ENCODE measurements at places on chromosomes 2 and 18.

- no peak for DNase-seq
Measured at GRCh38 chr18:79374408-79375171, 21.1 kb upstream of the NFATC1 start.

GRCh38 chr2:120320318-120320851 is 25.6 kb upstream of the INHBB start:
- no peak for DNase-seq

- DNase-seq: no peak
Measured at GRCh38 chr2:7866104-7866503, 815.8 kb upstream of the ID2 start.

DNA sequence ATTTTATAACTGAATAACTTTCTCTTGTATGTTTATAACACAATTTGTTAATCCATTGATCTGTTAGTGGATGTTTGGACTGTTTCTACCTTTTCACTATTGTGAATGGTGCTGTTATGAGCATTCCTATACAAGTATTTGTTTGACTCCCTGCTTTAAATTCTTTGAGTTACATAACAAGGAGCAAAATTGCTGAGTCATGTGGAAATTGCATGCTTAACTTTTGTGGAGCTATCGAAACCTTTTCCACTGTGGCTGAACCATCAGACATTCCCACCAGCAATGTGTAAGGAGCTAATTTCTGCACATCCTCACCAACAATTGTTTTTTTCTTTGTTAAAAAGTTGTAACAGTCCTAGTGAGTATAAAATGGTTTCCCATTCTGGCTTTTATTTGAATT is 415.5 kb downstream of the CBLN2 start:
- no peak for DNase-seq

GRCh38 chr2:65790676-65790935 is 358.2 kb upstream of the SPRED2 start:
- no peak for DNase-seq

- peak; percentile 69 for DNase-seq
Measured at GRCh38 chr2:206962966-206963365, 23.6 kb downstream of the CPO start.

DNA sequence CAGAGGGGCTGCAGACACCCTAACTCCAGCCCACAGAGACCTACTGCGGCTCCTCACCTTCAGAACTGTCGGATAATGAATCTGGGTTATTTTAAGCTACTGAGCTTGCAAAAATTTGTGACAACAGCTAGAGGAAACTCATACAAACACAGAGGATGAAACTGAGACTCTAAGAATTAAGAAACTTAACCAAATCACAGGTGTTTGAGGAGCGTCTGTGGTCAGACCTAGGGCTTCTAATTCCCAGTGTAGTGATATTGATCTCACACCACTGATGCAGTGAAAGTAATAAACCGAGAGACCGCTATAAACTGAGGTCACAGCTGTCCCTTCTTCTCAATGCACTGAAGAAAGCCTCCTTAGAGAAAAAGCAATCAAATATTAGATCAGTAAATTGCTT is 110.1 kb downstream of the RGPD3 start:
- no peak for DNase-seq

GRCh38 chr18:9711361-9712129 is 3.4 kb downstream of the RAB31 start:
- DNase-seq: no peak

- DNase-seq: no peak
Measured at GRCh38 chr18:48777026-48777743, 173.6 kb downstream of the SMAD7 start.

DNA sequence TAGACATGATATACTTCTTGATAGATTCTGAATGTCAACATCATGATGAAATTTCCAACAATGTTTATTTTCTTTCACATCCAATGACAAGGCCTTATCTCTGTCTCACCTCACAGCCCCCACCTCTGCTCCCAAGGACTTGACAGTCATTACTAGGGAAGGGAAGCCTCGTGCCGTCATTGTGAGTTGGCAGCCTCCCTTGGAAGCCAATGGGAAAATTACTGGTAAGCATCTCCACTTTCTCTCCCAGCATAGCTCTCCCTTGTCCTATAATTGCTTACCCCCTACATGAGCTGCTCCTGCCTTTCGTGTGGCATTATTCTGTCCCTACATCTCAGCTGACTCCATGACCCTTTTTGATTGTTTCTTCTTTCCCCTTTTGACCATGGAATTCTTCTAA is 821.8 kb downstream of the MBD2 start:
- DNase-seq: no peak

DNA sequence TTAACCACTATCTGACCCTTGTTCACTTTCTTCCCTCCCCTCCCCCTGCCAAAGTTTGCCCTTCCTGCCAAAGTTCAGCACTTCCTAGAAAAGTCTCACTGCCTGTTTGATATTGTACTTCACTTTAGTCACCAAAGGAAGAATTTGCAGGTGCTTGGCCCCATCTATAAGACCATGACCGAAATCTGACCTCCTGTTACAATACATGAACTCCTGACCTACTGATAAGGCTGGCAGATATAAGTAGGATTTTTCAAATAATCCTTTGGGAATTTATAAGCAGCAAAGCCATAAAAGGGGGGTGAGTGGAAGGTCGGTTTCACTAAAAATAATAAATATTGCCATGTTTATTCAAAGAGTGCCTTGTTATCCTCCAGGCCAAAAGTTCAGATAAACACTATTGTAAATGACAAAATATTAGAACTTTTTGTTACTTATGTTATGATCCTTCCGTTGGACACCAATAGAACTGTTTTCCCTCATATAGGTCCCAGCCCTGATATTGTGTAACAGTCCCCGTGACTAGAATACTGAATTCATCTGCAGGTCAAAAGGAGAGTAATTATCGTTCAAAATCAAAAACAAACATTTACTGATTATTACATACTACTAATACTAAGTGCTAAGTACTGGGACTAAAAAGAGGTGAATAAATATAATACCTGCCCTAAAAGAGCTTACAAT is 277.6 kb downstream of the EXOC6B start:
- DNase-seq: no peak

- DNase-seq: no peak
Measured at GRCh38 chr18:22558945-22559385, 141.2 kb upstream of the CTAGE1 start.

DNA sequence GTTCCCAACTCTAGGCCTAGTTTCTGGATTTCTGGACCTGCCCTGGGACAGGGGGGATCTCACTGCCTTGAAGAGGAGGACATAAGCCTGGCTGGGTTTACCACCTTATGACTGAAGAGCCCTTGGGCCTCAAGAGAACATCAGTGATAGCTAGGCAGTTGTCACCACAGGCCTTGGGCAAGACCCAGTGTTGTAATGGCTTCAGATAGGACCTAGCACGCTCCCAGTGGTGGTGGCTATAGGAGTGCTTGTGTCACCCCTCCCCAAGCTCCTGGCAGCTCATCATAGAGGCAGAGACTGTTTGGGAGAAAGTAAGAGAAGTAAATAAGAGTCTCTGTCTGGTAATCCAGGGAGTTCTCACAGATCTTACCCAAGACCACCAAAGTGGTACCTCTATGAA is 19.4 kb upstream of the EVA1A start:
- DNase-seq: no peak

DNA sequence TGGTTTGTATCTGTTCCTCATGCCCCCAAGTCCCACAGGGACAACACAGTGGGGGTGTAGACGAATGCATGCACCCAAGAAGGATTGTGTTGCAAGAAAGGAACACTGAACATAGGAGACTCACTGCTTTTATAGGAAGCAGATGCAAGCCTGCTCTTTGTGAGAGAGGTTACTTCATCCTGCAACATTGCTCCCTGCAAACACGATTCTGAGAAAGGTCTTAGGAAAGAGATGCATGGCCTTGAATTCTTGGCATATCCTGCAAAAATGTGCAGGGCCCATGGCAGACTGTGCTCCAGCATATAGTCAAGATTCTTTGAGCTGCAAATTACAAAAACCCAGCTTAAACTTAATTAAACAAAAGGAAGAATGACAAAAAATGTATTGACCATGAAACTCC is 312.2 kb upstream of the MGAT5 start:
- DNase-seq: no peak

GRCh38 chr2:141586985-141587384 is 543.8 kb downstream of the LRP1B start:
- DNase-seq: no peak

DNA sequence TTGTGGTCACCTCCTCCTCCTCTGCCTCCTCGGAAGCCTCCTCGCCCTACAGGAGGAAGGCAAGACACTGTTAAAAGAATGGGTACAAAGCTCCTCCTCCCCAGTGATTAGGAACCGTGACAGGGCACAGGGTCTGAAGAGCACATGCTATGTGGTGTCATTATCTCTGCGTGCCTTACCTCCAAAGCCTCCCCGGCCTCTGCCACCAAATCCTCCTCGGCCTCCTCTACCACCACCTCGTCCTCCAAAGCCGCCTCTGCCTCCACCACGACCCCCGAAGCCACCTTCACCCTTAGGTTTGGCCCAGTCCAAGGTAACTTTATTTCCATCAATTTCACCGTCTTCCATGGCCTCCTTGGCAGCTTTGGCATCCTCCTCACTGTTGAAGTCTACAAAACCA is 9.1 kb downstream of the NCL start:
- no peak for DNase-seq

- DNase-seq: no peak
Measured at GRCh38 chr2:80703532-80703931, 399.0 kb upstream of the LRRTM1 start.

Data from NCI-H2029 treated with DMSO at 0.1 percent for 48 hours (cell line).